Stomach (tissue), 19 donors: ENCODE measurements at places on chromosomes 12 and 14. TPM values are rescaled to one million over a fixed set of nuclear protein-coding genes. Genes with fewer than 3 reads are reported as not detected.

Gene FIGNL2
- total RNA-seq: not detected

DNA sequence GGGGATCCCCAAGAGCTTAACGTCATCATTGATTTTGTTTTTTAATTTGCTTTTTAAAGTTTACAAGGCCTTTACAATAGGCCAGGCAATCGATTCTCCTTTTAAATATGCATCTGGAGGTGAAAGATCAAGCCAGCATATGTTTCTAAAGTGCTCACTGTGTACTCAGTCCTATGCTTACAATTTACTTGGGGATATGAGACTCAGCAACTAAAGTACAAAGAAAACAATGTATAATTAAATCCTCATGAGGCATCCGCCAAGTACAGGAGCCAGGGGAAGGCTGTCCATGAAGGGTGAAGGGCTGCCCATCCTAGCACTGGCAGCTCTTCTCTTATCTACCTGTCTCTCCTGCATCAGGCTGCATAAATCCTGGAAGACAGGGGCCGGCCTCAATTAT is 11.8 kb downstream of the CCDC92 start:
- DNase-seq: no peak
- no peaks in the 10 kb centered on the region for H3K27me3 ChIP-seq
- H3K4me1 ChIP-seq: no peaks in the 10 kb centered on the region
- H3K36me3 ChIP-seq: no peaks in the 10 kb centered on the region

Gene MFAP5
- 282 TPM for total RNA-seq

DNA sequence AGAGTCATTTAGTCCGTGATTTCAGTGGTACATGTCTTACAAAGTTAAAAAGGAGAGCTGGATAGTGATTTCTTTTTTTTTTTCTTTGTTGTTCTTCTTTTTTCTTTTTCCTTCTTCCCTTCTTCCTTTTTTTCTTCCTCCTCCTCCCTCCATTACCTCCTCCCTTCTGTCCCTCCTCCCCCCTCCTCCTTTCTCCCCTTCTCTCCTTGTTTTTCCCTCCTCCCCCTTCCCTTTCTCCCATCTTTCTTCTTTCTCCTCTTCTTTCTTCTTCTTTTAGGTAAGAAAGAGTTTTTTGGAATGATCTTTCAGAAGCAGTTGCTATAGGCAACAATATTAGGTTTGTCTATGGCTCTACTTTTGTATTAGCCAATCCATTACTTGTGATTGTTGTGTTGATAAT is 368.6 kb downstream of the RAD51B start:
- DNase-seq: no peak
- no peak overlapping the region for H3K4me3 ChIP-seq
- H3K27ac ChIP-seq: no peak overlapping the region
- H3K27me3 ChIP-seq: no peaks in the 10 kb centered on the region

DNA sequence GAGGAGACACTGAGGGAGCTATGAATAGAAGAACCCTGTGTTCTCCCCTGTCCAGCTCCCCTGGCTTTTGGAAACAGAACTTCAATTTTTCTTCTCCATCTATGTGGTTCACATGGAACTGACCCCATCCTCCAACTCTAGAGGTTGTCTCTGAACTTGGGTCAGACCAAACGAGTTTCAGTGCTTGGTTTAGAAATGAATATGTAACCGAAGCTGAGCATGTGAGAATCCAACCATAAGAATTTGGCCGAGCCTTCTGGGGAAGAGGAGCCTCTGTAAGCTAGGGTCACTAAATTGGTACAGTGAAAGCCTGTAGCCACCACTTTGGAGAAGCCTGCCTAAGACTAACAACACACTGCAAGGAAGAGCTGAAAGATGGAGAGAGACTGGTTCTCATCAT is 464.4 kb downstream of the ZFP36L1 start:
- H3K27ac ChIP-seq: no peak overlapping the region
- H3K27me3 ChIP-seq: no peaks in the 10 kb centered on the region
- no peak for DNase-seq
- H3K4me3 ChIP-seq: no peak overlapping the region

- no peak overlapping the region for H3K4me3 ChIP-seq
- no peak for DNase-seq
- H3K27ac ChIP-seq: no peak overlapping the region
- H3K27me3 ChIP-seq: no peaks in the 10 kb centered on the region
- H3K36me3 ChIP-seq: no peaks in the 10 kb centered on the region
- H3K4me1 ChIP-seq: peaks cover 6% of the 10 kb centered on the region
Measured at GRCh38 chr12:111327474-111327873, 41.4 kb downstream of the PHETA1 start.

Gene RND1
- 4.0 TPM for total RNA-seq
